GM13976 (cell line): ENCODE measurements at places on chromosomes 1 and 21.
A peak's percentile ranks its signal among the peaks of the same experiment; 100 is the strongest.

- no peak for DNase-seq
Observed at GRCh38 chr21:33244082-33244778, 14.5 kb downstream of the IFNAR2 start.

- no peak for DNase-seq
Observed at GRCh38 chr1:205228093-205228521, 361 bp downstream of the TMCC2 start.

DNA sequence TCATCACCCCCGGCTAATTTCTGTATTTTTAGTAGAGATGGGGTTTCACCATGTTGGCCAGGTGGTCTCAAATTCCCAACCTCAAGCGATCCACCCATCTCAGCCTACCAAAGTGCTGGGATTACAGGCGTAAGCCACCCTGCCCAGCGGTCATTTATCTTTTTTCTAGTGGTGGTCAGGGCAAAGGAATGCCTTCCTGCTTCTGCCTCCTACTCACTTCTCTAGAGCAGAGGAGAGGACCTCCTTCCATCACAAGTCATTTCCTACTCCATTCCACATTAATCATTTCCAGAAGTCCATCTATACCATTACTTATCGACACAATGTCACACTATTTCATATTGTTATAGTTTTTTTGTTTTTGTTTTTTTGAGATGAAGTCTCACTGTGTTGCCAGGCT, 13.3 kb downstream of the FBXO42 start:
- DNase-seq: no peak

GRCh38 chr1:214473387-214473786, 78.0 kb downstream of the PTPN14 start:
- no peak for DNase-seq

DNA sequence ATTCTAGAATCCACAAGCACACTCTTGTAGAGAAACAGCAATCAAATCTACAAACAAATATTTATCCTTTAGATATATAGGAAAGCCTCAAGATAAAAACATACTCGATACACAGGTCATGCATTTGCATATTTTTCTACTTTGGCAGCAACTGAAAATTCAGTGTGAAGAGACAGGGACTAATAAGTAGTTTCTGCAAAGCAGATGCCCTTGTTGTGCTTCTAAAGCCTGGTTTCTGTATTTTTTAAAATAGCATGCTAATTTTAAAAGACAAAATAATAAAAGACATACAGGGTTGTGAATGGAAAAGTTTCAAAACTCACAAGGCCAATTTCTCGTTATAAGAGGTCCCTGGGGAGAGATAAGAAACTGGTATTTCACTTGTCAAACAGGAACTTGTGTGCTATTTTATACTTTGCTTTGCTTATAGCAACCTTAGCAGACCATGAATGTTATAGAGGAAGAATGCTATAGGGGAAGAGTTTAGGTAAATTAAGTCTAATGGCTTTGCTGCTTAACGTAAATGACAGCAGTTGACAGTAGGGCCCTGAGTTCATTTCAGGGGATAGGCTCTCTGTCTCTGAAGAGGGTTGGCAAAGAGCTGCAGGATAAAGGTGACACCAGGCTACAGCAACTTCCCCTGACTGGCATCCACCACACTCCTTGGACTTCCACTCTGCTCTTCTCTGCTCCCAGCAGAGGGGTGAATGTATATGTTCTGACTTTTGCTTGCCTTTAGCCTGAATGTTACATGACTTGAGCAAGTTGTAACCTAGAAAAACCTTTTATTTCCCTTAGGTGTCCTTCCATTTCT, 9.4 kb upstream of the RGS13 start:
- no peak for DNase-seq

GRCh38 chr1:13461977-13462376, 51.7 kb downstream of the PRAMEF20 start:
- no peak for DNase-seq

GRCh38 chr1:224543453-224543852, 72.7 kb upstream of the CNIH3 start:
- no peak for DNase-seq

DNA sequence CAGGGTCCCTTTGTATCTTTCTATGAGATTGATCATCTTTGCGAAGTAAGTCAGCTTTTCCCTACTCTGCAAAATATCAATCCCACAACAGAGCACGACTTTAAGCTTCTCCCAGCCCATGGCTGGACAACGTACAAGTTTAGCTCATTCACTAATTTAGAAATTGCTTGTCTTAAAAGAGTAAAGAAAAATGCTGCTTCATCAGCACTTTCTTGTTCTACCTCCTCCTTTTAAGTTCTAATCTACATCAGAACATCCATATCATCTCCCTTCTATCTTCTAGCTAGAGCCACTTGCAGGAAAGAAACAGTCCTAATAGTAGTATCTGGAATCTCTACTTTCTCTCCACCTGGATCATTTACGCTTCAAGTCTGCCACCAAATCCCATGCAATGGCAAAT, 441.2 kb upstream of the ESRRG start:
- DNase-seq: no peak

- no peak for DNase-seq
Observed at GRCh38 chr1:204651843-204652421, 33.6 kb downstream of the LRRN2 start.

- DNase-seq: no peak
Observed at GRCh38 chr1:12621346-12622335, 3.6 kb upstream of the DHRS3 start.

GRCh38 chr1:190583862-190584261, 106.2 kb upstream of the BRINP3 start:
- no peak for DNase-seq

- no peak for DNase-seq
Observed at GRCh38 chr1:219712506-219712905, 99.6 kb upstream of the ZC3H11B start.

DNA sequence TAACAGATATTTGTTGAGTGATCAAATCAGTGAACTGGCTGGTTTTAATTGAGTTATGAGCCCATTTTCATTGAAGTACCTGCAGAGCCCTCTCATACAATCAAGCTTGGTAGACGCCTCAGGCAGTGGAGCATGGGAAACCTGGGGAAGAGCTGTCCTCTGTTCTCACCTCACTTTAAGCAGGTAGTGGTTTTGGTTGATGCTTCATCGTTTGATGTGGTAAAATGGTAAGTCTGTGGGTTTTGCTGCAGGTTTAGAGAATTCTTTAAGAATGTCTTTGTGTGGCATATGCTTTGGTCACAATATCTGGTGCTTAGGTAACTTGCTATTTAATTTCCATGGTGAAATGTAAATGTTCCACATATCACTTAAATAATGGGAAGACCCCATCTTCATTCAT, 10.0 kb downstream of the LAMC1 start:
- DNase-seq: no peak

DNA sequence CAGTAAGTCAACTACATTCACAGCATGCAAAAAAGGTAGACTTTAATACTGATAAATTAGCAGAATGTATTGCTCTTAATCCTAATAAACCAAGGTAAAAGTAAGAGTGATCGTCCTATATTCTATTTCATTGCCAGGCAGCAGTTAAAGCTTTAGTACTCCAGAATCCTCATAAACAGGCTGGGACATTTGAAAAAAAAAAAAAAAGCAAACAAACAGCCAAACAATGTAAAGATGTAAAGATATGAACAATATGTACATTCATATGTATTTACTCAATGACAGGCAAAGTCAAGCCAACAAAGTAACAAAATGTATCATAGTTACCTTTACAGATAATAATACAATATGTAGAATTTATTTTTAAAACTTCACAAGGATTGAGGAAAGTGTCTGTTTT, 383.6 kb downstream of the COL11A1 start:
- no peak for DNase-seq

- peak; percentile 95 for DNase-seq
Observed at GRCh38 chr1:32753532-32754316, 51.2 kb upstream of the SYNC start.

- no peak for DNase-seq
Observed at GRCh38 chr1:156775799-156776198, 8.5 kb downstream of the PRCC start.

- DNase-seq: no peak
Observed at GRCh38 chr1:21752186-21752585, 30.8 kb downstream of the USP48 start.
